Fibroblast of lung (primary cell): ENCODE measurements at places on chromosomes 1 and 21. TPM values are rescaled to one million over a fixed set of nuclear protein-coding genes. Genes with fewer than 3 reads are reported as not detected.

DNA sequence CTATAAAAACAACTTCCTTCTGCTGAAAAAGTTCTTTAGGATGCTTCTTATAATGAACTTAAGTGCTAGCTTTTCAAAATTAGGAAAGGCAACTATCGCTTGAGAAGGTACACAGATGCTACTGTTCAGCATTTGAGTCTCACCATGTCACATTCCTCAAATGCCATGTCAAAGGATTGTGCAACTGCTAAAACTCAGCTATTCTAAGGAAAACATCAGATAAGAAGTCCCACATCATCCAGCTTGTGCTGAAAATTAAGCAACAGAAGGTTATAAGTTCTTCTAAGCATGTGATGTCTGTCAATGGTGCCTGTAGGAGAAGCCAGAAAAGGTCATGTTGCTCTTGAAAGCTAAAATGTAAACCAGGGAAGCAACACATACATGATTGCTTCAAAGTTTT lies 36.5 kb downstream of the MCOLN2 start:
- peak; percentile 89 for DNase-seq

ZNF124 gene
- 2.9 and 4.5 TPM in 2 replicates for polyA plus RNA-seq

ARHGEF10L gene
- 7.5 and 11.2 TPM in 2 replicates for polyA plus RNA-seq

- DNase-seq = no peak
Observed at GRCh38 chr1:208335371-208336136, 91.4 kb upstream of the PLXNA2 start.

- DNase-seq = no peak
Observed at GRCh38 chr21:26055010-26055409, 115.6 kb downstream of the APP start.
